ENCODE measurements at places on chromosomes 2 and 18.
A peak's percentile ranks its signal among the peaks of the same experiment; 100 is the strongest.

DNA sequence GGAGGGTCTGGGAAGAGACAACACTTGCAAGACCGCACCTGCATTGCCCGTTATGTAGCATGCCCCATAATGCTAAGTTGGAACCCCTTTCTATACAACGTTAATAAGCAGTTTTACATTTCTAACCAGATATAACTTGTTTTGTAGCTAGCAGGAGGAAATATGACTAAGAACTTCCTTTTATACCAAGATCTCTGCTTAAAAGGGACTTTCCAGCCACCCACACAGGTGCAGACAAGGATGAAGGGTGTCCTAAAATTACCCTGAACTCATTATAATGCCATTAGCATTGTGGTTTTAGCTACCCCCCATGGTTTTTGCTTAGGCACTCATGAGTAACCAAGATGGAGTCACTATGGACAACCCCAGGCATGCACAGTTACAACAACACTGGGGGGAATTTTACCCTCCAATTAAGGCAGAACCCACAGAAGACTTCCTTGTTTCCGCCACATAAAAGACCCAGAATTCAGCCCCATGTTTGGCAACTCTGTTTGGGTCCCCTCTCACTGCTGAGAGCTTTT, 362.8 kb downstream of the CBLN2 start:
- peak; percentile 25 for DNase-seq

DNA sequence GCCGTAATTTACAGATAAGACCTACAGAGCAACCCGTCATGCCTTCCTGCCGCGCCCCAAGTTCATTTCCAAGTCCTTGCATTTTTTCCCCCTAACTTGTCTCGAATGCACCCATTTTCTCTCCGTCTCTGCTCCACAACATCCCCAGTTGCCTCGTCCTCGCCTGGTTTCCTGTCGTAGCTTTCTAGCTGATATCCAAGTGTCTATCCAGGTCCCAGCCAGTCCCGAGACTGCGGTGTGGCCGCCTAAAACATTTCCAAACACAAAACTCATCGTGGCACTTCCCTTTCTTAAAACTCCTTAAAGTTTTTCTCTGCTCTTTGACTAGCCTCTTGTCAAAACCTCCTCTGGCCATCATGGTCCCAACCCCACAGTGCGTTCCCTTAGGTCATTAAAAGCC, 1.2 kb upstream of the BARD1 start:
- no peak for DNase-seq

DNA sequence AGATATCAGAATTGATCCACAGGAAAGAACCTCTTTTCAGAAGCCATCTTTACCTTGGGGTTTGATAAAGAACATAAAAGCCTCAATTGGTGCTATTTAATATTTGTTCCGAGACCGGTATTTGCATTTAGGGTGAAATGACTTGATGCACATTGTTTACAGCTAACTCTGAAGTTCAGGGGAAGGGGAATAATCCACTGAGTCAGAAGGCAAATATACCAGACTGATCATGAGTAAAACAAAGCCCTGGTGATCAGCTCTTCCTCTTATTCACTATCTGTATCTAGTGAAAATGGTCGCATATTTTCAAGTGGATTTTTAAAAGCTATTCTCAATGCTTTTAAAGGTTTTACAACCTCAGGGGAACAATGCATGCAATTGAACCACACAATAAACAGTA, 53.0 kb upstream of the ATP8B1 start:
- DNase-seq = no peak

DNA sequence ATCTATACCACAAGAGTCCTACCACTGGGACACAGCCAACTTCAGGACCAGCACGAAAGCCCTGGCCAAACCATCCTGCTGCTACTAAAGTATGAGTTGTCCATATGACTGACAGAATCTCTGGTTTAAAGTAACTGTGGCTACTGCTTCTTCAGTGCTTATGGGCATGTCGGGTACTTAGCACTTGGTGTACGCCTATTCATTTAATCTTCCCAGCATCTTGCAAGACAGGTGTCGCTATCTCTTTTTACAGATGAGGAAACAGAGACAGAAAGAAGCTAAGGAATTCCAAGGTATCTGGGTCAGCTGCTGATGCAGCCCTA, 203.4 kb upstream of the ID2 start:
- no peak for DNase-seq

DNA sequence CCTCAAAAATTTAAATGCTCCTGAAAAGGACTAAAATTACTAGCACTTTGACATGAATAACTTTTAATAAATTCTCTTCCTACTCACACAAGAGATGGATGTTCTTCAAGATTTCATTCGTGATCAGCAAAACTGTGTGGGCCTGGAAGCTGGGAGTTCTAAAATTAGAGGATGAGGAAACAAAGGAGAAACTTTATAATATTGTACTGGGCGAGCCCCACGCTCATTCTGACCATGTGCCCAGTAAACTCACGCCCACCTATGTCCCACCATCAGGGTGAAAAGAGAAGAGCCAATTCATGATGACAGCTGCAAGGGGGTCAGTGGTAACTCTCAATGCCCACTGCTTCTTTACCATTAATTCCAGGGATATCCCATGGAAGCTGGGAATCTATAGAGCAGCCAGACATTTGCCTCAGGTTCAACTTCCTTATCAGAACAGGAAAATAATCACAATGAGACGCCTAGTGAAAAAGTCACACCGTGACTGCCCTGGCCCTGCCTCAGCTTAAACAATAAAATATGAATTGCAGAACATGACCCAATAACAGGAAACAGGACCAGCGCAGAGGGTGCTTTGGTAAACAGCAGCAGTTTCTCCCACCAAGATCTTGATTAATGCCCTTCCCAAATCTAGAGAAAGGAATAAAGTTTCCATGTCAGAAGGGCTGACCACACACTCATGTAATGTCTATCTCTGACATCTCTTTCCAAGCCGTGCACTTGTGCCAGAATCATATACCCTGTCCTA, 438.6 kb downstream of the TXNL1 start:
- no peak for DNase-seq

DNA sequence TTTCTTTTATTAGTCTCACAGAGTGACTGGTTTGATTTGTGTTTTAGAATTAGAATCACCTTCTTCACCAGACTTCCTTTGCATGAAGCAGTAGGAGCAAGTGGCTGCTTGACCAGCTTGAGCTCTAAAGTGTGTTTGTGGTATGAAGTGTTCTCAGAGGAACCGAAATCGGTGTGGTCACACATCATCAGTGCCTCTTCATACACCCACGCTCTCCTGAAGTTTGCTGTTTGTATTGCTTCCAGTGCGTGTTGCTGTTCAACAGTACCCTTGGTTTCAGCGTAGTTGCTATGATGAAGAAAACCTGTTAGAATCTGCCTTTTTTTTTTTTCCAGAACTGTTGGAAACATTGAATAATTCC, 77.9 kb downstream of the LIMS1 start:
- DNase-seq = peak; percentile 59

GRCh38 chr18:45686891-45687611, 36.9 kb upstream of the SLC14A1 start:
- peak; percentile 67 for DNase-seq

DNA sequence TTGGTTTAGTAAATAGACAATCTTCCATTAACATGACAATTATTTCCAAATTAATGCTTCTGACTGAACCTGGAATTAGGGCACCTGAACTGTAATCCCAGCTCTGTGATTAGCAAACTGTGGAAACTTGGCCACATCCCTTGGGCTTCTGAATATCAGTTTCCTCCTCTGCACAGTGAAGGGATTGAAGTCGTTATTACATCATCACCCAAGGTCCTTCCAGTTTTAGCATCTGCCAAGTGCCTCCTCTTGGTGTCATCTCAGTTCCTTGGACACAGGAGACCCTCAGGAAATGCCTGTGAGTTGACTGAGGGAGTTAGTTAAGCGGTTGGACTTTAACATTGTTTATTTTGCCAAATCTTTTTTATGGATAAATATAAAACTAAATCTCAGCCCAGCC, 64.8 kb downstream of the MOGAT1 start:
- DNase-seq = no peak

DNA sequence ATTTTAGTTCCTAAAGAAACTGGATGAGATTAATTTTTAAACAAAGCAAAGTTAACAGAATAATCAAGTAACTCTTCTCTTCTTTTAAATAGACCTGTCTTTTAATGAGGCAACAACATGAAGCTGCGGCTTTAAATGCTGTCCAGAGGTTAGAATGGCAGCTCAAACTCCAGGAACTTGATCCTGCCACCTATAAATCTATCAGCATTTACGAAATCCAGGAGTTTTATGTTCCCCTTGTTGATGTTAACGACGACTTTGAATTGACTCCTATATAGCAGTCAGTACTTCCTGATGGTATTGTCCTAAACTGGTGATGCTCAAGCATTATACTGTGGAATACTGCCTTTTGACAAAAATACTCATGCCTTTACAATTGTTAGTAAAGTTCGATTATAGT, 53.7 kb upstream of the TWSG1 start:
- no peak for DNase-seq

- no peak for DNase-seq
Measured at GRCh38 chr2:222494104-222494739, 69.9 kb downstream of the SGPP2 start.

DNA sequence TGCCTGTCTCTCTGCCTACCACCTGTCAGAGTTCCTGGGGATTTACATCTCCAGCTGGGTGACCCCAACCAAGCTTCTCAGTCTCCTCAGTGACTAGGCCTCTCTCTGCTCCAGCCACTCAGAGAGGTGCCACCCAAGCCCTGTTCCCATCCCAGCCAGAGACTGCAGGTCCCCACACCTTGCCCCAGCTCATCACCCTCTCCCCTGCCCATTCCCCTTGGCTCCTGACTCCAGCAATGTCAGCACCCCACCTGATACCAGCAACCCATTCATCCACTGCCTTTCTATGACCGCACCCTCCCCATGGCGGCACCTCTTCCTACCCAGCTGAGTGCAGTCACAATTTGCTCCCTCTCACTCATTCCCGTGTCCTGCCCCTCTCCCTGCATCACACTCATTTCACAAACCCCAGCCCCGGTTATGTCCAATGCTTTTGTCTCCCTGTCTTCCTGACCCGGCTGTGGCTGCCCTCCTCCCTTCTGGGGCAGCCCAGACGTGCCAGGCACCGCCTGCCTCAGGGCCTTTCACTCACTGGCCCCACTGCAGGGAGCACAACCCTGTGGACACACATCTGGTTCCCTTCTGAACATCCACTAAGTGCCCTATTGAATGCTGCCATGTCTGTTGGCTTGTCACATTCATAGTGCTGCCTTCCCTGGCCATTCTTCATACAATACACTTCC, 494.8 kb upstream of the HS6ST1 start:
- DNase-seq = no peak

DNA sequence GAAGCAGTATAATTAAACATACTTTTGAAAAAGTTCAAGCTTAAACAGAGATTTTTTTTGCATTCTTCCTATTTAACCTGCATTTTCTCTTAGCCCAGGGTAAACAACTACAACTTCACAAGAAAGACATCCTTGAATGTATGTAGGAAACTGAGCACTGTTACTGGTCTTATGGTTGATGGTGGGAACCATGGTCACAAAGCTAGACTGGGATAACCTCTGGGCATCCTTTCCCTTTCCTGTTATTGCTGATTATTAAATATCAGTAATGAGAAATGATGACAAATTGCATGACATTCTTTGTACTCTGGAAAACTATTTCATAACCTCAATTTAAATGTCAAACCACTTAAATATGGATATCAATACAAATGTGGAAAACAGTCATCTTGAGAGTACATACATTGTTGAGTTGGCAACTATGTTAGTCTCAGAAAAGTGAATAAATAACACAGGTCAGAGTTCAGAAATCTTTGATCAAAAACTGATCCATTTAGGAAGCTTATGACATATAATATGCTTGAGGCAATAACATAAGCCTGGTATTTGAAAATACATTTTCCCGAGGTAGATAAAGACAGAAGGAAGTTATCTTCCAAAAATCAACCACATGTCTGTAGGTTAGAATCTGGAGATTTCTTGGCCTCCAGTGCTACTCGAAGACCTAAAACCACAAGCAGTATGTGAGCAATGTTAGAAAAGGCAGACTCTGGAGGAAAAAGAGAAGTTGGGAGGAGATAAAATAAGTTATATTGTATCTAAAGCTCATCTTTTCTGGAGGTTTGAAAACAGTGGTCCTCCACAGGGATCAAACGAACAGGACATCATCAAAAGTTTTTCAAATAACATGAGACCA, 65.2 kb upstream of the ST8SIA5 start:
- DNase-seq = no peak

DNA sequence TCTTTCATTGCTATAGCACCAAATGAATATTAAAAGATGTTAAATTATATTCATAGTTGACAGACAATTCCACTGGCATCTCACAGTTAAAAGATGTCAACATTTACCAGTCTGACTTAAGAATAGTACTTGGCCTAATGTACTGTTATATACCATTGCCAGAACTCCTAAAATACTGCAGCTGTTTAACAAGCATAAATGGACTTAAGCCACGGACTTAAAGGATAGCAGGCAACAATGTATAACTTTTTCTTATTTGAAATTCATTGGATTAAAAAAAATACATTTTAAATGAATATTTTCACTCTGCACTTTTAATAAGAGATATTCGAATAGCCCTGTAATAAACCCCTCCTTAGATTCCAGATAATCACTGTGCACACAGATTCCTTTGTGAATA, 3.8 kb downstream of the TCF4 start:
- DNase-seq = no peak

GRCh38 chr2:19114126-19114525, 244.3 kb downstream of the OSR1 start:
- no peak for DNase-seq
